Ammon's horn (tissue), 1 donor: ENCODE measurements at places on chromosomes 5 and 9.

DNA sequence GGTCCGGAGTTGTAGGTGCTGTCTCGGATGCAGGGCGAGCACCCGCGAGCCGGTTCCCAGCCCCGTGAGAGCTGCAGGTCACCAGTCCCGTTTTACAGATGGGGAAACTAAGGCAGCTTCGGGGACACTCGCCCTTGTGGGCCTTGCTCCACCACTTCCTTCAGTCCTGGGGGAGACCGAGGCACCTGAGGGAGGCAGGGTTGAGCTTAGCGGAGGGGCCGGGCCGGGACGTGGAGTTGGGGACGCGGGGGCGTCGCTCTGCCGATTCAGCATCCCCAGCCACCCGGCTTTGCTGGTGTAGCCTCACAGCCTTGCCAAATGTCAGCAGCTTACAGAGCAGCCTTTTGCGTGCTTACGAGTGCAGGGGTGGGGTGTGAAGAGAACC, 530 bp downstream of the BBLN start:
- DNase-seq = peak; percentile 50

DNA sequence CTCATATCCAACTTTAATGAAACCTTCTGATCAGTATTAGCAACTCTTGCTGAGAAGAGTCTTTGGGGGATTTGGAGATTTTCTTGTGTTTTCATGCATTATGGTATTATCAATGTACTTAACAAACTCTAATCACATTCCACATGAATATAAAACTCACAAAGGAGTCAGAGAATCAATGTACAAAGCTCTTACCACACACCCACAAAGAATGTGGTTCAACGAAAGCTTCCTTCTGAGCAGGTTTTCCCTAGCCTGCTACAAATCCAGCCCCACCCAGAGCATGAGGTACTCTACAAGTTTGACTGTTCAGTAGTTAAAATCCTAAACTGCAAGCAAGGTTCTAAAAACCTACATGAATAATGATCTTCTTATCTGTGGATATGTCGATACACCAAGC, 210.1 kb downstream of the TARS1 start:
- no peak for DNase-seq

GRCh38 chr9:93226819-93227218, 42.9 kb downstream of the WNK2 start:
- no peak for DNase-seq

DNA sequence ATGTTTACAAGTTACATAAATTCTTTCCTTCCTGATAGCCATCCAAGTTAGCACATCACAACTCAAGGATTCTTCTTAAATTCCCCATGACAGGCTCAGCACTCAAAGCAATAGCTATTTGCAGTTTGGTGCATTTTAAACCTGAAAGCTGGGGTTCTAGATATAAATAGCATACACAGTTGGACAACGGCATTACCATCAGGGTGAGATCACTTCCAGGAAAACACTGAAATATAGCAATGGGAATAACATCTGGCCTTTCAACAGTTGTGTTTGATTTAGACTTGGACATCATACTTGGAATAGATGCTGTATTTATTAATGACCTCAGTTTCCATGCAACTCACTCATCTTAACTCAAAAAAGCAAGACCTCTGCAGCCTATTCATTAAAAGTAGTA, 24.7 kb upstream of the LECT2 start:
- no peak for DNase-seq

GRCh38 chr5:105687493-105687892, 1983.2 kb downstream of the EFNA5 start:
- DNase-seq = no peak

GRCh38 chr9:112334432-112334841, 1.0 kb upstream of the PTBP3 start:
- no peak for DNase-seq

- DNase-seq = no peak
Observed at GRCh38 chr5:123598028-123598689, 86.2 kb downstream of the CSNK1G3 start.

DNA sequence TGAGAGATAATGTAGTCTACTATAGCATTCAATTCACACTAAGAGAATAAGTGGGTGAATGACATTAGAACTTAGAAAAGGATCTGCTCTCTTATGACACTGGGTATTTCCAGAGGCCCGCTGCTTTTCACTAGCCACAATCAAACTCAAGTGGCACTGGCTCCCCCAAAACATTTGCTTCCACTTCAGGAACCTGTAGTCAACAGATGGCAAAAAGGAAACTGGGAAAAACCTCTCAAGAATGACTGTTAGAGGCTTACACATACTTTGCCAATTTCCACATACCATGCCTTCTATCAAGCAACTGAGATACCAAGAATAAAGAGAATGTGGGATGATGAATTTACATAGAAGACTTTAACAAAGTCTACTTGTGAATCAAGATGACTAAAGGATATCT, 11.2 kb downstream of the POC5 start:
- DNase-seq = no peak

- no peak for DNase-seq
Observed at GRCh38 chr5:149942199-149942598, 2.4 kb downstream of the PDE6A start.

GRCh38 chr5:93206203-93206602, 374.8 kb downstream of the NR2F1-AS1 start:
- DNase-seq = no peak

DNA sequence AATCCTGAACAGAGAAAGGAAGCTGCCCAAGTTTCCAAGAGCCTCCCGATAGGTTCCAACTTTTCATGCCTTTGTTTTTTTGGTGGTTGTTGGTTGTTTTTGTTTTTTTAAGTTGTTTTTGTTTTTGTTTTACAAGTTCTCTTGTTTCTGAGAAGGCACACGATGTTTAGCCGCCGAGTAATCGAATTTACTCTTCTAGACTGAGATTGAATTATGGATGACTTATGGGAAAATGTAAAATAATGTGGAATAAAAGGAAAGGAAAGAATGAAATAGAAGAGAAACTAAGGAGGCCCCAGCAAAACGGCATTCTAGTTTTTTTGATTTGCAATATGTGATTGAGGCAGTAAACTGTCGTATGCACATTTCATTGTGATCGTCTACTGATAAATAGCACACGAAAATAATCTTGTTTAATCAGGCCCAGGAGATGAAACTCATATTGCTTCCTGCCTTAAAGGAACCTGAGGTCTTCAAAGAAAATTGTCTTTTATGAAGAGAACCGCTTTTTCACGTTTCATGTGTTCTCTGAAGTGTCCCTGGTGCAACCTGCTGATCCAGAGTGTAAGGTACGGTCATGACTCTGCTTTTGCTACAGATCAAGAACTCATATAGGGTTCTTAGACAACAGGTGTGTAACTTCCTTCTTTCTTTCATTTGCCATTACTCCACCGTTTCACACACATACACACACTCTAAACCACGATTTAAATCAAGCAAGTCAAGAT, 1.3 kb upstream of the GNAQ start:
- no peak for DNase-seq

DNA sequence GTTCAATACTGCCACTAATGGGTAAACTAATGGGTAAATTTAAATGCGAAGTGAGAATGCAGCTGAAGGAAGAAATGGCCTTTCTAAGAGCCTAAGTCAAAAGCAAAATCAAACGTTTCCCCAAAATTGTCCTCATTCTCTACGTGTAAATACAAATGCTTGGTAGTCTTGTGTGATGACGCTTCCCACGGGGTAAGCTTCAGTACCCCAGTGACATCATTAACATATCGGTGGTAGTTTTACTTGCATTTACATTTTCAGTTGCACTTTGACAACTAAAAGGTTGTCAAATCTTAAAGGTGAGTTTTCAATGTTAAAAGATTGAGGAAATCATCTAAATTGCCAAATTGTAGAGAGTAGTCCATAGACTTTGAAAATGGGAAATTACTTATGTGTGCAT, 550.7 kb upstream of the CCNG1 start:
- DNase-seq = no peak

DNA sequence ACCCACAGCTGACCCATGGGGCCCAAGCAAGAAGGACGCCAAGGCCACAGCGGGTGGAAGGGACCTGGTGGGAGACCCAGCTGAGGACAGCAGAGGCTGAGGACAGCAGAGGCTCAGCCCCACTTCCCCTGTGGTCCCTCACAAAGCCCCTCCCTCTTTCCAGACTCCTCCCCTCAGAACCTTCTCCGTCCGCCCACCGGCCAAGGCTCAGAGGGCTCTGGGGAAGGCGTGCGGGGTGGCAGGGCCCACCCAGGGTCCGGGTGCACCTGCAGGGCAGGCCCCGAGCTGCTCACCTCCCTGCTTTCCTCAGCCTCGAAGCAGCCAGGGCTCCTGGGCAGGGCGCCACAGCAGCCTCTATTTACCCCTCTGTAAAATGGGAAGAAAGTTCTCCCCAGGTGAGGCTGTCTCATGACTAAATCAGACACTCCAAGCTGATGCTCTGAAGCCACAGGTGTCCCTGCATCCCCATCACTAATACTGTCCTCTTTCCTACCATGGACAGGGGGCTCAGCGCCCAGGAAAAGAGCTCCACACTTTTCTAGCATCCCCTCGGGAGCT, 137.9 kb upstream of the PPP1R26 start:
- DNase-seq = no peak

DNA sequence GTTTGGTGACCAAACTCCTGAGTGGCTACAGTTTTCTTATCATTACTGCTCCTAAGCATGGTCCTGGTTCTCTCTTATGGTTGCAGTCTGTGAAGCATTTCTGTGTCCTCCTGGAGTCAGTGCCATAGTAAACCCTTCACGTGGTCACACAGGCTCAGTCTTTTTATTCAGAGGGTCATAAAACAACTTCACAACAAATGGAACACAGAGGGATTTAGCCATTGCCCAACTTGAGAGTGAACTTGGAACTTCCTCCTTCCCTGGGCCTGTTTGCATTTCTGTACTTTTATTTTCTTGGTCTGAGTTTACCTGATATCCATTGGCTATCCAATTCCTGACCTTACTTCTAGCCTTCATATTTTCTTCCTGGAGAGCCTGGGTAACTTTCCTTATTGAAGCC, 144.9 kb downstream of the CCDC192 start:
- DNase-seq = no peak

- no peak for DNase-seq
Observed at GRCh38 chr9:97592126-97592525, 41.0 kb downstream of the TSTD2 start.

DNA sequence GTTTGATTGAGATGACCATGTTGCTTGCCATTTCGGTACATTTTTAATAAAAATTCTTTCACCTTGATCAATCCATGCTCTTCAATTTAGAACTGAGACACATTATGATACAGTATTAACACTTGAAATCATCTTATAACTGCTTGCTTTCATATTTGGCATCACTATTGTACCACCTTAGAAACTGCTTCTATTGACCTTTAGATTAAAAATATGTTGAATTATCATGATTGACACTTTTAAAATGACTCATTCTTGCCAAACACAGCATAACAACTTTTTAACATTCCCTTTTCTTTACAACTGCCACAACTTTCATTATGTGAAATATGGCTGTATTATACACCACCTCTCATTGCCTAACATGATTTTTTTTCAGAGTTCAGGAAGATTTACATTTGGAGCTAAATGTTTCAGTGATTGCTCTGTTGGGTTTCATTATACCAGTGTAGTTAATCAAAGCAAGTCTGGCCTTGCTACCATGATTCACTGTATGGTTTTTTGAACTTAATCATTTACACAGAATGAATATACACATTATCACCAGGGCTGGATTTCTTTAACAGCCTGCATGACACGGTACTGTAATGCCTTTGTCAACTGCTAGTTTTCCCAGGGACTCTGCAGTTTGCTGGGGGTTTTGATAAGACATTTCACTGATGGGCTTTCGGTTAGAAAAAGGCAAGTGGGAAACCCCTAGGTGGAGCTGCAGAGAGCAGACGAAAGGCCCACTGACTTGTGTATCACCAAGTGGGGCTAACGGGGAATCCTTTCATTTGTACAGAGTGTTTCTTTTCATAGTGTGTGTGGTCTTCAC, 93.6 kb upstream of the TLE4 start:
- peak; percentile 83 for DNase-seq

GRCh38 chr9:91354881-91355280, 6.8 kb downstream of the AUH start:
- DNase-seq = no peak
